ENCODE measurements at places on chromosomes 12 and 14.

DNA sequence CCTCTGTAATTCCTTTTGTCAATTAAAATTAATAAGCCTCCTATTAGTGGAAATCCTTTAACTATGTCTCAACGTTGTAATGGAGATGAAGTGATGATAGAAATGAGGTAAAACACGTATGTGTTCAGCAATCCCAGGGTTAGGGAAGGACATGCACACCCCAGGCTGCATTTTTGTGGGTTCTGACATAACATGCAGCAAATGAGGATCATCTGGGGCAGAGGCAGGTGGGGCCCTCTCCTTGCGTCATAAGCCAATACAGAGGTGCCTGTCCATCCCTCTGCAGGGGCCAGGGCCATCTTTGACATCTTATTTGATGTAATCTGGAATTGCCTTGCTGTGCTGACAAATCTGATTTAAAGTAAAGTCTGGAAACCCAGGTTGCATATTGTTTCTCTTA lies 73.2 kb downstream of the MYRFL start:
- no peak for DNase-seq

DNA sequence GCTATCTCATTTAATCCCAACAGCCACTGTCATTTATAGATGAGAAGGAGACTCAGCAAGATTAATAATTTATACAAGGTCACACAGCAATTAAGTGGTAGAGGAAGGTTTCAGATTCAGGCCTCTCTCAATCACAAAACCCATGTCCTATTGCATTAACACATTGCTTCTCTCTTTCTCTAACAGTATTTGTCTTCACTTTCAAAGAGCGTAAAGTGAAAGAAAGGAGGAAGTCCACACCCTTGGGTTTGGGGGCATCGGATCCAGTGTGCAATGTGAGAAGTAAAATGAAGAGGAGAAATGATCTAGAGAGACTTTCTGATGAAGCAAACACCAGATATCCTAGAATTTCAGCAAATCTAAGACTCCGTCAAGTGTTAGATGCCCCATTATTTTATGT lies 7.0 kb upstream of the VRK1 start:
- DNase-seq, result no peak

- DNase-seq, result peak; percentile 53
Observed at GRCh38 chr12:103503546-103504480, 8.0 kb upstream of the C12orf42 start.

- no peak for DNase-seq
Observed at GRCh38 chr14:64074961-64075612, 219.1 kb downstream of the ESR2 start.

GRCh38 chr14:54332490-54332889 lies 64.3 kb upstream of the CDKN3 start:
- DNase-seq, result no peak

GRCh38 chr12:62459976-62460375 lies 6.7 kb upstream of the MON2 start:
- no peak for DNase-seq

GRCh38 chr12:14200598-14200997 lies 164.9 kb upstream of the ATF7IP start:
- DNase-seq, result no peak

- no peak for DNase-seq
Observed at GRCh38 chr12:72434999-72435398, 162.8 kb downstream of the TRHDE start.

- no peak for DNase-seq
Observed at GRCh38 chr12:88472775-88473174, 107.5 kb downstream of the KITLG start.

GRCh38 chr12:12745576-12746211 lies 28.5 kb downstream of the CDKN1B start:
- no peak for DNase-seq

DNA sequence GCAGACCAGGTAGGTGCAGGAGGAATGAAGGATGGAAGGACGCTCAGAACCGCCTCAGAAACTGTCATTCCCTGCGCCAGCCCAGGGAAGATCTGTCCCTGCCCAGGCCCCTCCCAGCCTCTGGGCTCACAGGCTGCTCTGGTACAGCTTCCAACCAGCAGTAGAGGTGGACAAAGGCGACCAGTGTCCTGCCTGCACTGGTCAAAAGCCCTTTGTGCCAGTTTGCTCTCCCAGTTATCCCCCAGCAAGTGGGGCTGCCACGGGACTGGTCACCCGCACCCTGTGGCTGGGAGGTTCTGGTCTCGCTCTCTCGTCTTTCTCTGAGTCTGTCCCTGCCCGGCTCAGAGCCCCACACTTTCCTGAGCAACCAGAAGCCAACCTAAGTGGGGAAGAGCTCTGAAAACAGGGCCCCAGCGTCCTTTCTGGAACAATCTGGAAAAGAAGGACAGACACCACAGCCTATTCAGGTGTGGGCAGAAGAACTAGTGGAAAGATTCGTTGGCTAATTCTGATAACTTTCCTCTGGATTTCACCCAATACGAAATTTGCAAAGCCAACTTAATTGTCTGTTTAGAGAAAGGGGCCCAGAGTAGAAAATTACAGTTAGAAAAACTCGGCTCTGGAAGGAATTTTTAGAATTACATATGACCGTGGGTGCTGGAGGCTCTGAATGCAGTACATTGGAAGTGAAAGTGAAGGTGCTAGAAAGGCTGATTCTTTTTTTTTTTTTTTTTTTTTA lies 21.7 kb downstream of the SNRNP35 start:
- no peak for DNase-seq

- no peak for DNase-seq
Observed at GRCh38 chr14:54804538-54805041, 98.0 kb downstream of the GCH1 start.

- no peak for DNase-seq
Observed at GRCh38 chr12:75660107-75660530, 148.7 kb upstream of the KRR1 start.

GRCh38 chr14:50829489-50830043 lies 1.4 kb downstream of the NIN start:
- DNase-seq, result no peak

- no peak for DNase-seq
Observed at GRCh38 chr12:49827051-49827400, 1.2 kb downstream of the NCKAP5L start.

- no peak for DNase-seq
Observed at GRCh38 chr12:82299319-82300025, 58.7 kb downstream of the CCDC59 start.

GRCh38 chr12:116661341-116661740 lies 76.5 kb downstream of the SPRING1 start:
- DNase-seq, result no peak

- DNase-seq, result no peak
Observed at GRCh38 chr12:78418919-78419318, 445.7 kb upstream of the SYT1 start.

GRCh38 chr12:116697305-116697704 lies 40.6 kb downstream of the SPRING1 start:
- no peak for DNase-seq

DNA sequence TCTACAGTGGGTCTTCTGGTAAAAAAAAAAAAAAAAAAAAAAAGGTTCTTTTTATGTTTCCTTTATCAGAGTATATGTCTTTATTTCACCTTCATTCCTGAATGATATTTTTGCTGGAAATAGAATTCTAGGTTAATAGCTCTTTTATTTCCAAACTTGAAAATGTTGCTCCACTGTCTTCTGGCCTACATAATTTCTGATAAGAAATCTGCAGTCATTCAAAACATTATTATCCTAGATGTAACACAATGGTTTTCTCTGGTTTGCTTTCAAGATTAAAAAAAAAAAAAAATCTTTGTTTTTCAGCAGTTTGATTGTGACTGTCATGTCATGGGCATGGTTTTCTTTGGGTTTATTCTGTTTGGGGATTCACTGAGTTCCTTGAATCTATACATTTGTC lies 19.5 kb downstream of the DCP1B start:
- no peak for DNase-seq

GRCh38 chr14:93733631-93734030 lies 54.7 kb downstream of the PRIMA1 start:
- DNase-seq, result no peak

- DNase-seq, result peak; percentile 22
Observed at GRCh38 chr14:22226381-22226780, 362.6 kb downstream of the DAD1 start.

- no peak for DNase-seq
Observed at GRCh38 chr14:22147716-22148115, 441.3 kb downstream of the DAD1 start.

DNA sequence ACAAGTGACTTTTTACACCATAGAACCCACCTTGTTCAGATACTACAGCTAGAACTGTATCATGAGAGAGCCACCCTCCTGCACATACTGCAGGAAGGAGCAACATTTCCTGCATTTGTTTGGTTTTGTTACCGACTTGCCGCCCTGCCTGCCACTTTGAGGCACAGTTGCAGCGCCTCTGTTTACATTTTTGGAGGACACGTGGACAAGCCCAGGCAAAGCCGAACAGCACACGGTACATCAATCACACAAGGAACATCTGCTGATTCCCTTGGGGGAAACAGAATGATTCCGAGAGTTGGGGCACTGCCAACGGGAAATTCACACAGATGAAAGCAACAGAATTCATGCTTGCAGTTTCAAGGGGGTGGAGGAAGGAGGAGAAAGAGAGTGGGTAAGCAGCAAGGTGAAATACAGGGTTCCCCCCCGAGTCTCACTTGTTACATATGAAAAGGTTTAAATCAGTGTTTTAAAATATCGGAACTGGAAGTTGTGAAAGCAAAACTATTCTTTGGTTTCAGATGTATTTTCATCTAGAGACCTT lies 110.7 kb downstream of the BTG1 start:
- DNase-seq, result peak; percentile 61

DNA sequence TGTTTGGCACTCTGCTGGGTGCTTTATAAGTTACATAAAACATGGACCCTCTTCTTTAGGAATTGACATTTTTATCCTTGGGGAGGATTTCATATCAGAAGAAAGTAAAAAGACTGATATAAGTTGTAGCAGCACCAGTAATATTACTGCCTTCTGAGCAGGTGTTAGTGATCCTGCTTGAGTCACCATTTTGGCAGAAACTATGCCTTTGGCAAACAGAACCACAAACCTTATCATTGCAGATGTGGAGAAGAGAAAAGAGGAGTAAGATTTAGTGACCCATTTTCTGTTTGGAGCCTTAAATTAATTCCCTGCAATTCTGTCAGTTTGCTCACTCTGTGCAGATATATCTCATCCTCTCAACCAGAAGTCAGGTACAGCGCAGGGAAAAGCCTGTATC lies 23.0 kb downstream of the ZNF410 start:
- no peak for DNase-seq

- no peak for DNase-seq
Observed at GRCh38 chr12:65434737-65435136, 156.3 kb downstream of the MSRB3 start.

- no peak for DNase-seq
Observed at GRCh38 chr14:81990312-81990761, 456.7 kb upstream of the SEL1L start.

- DNase-seq, result peak; percentile 61
Observed at GRCh38 chr12:50070314-50071060, 13.1 kb downstream of the ASIC1 start.

- no peak for DNase-seq
Observed at GRCh38 chr12:16154990-16155389, 122.5 kb downstream of the SLC15A5 start.

DNA sequence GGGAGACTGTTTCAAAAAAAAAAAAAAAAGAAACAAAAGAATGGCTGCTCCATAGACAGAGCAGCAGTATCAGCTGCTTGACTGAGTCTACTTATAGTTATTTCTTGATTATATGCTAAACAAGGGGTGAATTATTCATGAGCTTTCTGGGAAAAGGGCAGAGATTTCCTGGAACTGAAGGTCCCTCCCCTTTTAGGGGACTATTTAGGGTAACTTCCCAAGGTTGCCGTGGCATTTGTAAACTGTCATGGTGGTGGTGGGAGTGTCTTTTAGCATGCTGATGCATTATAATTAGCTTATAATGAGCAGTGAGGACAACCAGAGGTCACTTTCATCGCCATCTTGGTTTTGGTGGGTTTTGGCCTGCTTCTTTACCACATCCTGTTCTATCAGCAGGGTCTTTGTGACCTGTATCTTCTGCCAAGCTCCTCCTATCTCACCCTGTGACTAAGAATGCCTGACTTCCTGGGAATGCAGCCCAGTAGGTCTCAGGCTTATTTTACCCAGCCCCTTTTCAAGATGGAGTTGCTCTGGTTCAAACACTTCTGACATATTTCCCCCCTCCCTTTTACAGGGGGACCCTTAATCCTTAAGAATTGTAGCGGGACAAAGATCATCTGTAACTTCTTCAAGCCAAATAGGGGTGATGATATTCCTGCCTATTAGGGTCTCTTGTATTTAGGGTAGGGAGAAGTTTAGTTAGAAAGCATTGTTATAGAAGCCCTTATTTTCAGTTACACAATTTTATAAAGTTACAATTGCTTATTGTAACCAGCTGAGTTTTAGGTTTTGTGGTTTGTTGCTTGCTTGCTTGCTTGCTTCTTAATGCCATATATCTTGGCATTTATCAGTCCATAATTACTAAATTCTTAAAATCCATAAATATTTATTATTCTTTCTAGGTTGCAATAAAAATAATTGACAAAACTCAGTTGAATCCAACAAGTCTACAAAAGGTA lies 42.5 kb downstream of the MARK3 start:
- DNase-seq, result peak; percentile 31

- no peak for DNase-seq
Observed at GRCh38 chr12:56897844-56898361, 36.3 kb downstream of the SDR9C7 start.

DNA sequence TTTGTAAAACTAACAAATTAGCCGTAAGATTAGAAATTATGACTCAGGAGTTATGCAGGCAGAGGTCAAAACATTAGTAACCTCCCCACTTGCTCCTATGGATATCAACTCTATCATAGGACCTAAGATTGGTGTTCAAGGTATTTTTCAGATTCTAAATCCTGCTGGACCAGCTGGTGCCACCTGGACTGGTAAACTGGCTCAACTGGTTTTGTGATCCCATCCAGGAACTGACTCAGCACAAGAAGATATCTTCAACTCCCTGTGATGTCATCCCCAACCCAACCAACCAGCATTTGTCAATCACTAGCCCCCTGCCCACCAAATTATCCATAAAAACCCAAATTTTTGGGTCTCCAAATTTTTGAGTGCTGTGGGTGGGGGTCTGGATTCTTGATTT lies 98.1 kb upstream of the OR4E1 start:
- DNase-seq, result no peak

DNA sequence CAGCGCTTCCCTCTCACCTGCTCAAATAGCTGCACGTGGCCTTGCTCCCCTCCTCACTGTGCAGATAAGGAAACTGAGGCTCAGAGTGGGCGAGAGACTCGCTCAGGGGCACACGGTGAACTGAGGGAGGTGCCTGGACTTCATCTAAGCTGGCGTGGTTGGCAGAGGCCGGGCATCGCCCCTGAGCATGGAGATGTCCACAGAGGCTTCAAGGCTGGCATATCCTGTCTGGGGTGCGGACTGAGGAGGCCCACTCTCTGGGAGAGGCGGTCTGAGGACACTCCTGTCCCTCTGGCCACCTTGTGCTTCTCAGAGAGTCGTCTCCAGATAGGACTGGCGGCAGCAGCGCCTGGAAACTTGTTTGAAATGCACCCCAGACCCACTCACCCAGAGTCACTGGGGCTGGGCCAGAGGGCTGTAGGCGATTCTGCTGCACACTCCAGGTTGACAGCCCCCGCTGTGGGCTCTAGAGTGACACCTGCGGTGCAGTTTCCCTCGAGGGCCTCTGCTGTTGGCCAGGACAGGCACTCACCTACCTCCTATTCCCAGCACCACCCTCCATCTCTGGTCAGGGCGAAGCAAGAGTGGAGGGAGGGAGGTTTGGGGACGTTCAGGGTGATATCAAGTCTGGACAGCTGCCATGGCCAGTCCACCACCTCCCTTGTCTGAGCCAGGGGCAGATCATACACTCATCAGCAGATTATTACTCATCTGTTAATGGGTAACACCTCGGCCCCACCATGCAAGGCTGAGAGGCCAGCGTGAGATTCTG lies 11.2 kb upstream of the LBHD2 start:
- no peak for DNase-seq

- DNase-seq, result no peak
Observed at GRCh38 chr14:100063314-100063941, 1.8 kb upstream of the EVL start.
